ENCODE measurements at places on chromosomes 2 and 18.

GRCh38 chr2:188659656-188660406 lies 314.3 kb upstream of the COL3A1 start:
- DNase-seq, result no peak

DNA sequence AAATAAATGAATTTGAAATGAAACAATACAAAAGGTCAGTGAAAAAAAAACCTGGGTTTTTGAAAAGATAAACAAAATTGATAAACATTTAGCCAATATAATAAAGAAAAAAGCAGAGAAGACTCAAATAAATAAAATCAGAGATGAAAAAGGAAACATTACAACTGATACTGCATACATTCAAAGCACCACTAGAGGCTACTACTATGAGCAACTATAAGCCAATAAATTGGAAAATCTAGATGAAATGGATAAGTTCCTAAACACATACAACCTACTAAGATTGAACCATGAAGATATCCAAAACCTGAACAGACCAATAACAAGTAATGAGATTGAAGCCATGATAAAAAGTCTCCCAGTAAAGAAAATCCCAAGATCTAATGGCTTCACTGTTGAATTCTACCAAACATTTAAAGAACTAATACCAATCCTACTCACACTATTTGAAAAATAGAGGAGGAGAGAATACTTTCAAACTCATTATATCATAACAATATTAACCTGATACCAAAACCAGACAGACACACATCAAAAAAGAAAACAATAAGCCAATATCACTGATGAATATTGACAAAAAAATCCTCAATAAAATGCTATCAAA lies 80.8 kb upstream of the CERS6 start:
- no peak for DNase-seq

DNA sequence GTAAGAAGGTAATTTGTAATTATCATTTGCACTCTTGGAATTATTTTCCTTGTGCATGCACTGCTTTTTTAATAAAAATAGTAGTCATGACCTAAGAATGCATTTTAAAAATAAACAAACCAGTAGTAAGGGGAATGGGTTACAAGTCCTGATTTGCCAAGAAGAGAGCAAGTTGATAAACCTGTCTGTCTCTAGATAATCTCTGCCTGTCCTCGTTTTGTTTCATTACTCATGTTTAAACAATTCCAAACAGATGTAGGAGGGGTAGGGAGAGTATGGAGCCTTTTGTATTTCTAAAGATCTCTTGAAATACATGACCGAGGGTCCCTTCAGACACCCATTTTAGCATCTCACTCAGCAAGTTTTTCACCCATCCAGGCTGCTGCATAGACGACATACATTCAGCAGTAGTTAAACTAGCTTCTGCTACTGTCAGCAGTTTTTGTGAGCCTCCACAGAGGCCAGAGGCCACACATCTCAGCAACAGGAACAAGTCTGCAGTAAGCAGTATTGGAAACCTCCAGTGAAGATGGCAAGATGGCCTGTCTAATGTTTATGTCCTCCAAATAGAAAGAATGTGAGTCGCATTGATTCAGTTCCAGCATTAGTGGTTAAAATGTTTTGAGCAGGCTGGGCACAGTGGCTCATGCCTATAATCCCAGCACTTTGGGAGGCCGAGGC lies 2.3 kb upstream of the EXOC6B start:
- no peak for DNase-seq

GRCh38 chr18:75041586-75041985 lies 167.4 kb downstream of the PTGR3 start:
- no peak for DNase-seq

DNA sequence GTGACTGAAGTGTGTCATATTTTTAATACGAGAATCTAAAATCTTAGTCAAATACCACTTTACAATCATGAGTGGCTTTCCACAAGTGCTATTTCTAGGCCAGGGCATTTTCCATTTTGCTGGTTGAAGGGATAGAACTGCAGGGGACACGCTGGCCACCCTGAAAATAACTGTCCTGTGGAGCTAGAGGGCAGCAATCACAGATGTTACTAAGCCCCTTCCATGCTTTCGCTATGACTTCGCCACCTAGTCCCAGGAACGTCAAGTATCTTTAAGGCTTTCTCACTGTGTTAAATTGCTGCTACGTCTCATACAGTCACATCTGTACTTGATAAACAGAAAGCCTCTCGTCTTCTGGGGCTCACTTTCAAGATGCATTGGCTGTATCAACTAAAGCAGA lies 171.8 kb downstream of the CDH2 start:
- no peak for DNase-seq

DNA sequence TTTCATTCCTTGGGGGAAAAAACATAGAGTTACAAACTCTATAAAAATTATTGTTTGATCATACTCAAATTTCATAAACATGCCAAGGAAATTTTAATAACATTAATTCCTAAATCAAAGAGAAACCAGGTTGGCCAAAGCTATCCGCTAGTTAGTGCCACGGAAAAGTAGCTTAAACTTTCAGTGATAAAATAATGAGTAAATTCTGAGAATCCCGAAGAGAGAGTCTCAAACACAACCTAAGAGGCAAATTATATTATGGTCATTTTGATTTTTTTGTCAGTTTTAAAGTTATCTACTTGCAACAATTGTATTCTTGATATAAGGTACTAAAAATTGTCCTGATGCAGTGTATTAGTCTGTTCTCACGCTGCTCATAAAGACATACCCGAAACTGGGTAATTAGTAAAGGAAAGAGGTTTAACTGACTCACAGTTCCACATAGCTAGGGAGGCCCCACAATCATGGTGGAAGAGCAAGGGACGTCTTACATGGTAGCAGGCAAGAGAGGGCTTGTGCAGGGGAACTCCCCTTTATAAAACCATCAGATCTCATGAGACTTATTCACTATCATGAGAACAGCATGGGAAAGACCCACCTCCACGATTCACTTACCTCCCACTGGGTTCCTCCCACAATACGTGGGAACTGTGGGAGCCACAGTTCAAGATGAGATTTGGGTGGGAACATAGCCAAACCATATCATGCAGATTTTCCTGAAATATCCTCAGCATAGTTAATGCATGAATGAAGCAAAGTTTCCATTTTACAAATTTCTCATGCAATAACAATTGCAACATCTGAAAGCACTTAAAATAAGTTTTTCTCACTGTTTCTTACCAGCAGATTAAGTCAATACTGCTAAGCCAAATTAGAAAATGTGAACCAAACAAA lies 205.9 kb upstream of the STK17B start:
- DNase-seq, result peak; percentile 29

Data from GM04504 (cell line).